ENCODE measurements at places on chromosomes 7 and 10. TPM values are rescaled to one million over a fixed set of nuclear protein-coding genes. Genes with fewer than 3 reads are reported as not detected.
A peak's percentile ranks its signal among the peaks of the same experiment; 100 is the strongest.

FAM24A gene
- not detected for total RNA-seq

COL1A2 gene
- total RNA-seq = 3,050 TPM

DNA sequence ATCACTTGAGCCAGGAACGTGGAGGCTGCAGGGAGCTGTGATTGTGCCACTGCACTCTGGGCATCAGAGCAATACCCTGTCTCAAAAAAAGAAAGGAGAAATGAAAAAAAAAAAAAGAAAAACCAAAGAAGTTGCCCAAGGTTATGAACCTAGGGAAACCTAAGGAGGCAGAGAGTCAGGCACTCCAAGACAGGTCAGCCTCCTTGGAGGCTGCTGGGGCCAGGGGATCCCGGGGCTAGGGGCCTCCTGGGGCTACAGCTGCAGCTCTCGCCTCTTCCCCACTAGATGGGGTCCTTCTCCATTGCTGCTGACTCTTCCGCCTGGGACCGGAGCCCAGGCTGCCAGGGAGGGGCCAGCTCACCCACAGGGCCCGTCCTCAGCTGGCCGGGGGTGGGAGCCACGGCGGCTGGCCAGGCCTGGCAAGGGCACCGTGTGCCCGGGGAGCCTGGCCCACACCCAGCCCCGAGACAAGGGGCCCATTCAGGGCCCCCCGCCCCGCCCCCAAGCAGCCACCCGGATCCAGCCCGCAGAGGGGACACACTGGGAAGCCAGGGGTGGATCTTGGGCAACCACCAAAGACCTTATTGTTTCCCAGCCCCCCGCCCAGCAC is 1.7 kb upstream of the SPACDR start:
- peak; percentile 75 for DNase-seq

- no peak for DNase-seq
These were observed at the start of gene ATRNL1 for GRCh38 chr10:115093286-115093775. Gene ATRNL1 (plus strand): TSS chr10:115093365. CDS start chr10:115093751, 386 bp downstream.

DNA sequence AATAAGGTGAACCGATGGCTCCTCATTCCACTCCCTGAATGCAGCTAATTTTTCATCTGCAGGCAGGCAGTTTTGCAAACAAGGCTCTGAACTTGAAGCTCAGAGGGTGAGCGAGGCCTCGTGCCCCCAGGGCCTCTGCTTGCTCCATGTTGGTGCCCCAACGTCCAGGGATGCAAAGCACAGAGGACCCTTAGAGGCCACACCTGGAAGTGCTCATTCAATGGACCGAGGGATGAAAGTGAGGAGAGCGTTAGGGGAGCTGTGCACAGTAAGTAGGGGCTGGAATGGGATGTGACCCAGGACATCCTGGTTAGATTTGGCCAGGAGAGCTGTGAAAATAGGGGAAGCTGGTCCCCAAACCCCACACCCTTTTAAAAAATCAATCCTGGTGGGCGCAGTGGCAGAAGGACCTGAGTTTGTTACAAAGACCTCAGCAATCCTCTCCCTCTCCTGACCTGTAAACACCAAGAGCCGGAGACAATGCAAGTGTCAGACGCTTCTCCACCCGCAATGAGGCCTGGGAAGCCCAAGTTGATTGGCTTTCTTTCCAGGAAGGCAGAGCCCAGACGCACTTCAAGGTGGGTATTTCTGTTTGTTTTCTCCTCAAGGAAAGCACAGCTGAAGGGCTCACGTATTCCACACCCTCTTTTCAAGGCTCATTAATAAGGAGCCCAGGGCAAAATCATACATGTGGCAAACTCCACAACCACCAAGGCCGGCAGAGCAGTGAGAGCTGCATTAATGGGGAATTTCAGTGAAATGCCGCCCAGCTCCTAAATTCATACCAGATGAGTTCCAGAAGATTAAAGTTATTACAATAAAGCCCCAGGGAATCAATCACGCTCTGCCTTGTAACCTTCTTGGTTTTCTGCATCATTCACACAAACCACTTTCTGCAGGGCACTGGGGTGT is 14.1 kb upstream of the CXCL12 start:
- DNase-seq = no peak

- no peak for DNase-seq
These were observed 11.3 kb upstream of the A1CF start for GRCh38 chr10:50896721-50897120.

DNA sequence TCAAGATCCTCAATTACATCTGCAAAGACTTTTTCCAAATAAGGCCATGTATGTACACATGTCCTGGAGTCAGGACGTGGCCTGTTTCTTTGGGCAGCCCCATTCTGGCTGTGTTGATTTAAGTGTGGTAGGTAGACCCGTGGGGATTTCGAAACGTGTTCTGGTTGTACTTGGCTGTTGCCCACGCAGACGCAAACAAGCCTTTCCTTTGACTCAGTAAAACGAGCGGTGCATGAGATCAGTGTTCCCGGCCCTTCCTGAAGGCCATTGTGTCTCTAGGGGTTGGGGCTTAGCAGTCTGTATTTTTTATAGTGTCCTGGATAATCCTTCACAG is 64.8 kb upstream of the DNAJB6 start:
- no peak for DNase-seq

GRCh38 chr10:122219340-122219739 is 51.8 kb upstream of the BTBD16 start:
- no peak for DNase-seq
